ENCODE measurements at places on chromosomes 7 and 10.

DNA sequence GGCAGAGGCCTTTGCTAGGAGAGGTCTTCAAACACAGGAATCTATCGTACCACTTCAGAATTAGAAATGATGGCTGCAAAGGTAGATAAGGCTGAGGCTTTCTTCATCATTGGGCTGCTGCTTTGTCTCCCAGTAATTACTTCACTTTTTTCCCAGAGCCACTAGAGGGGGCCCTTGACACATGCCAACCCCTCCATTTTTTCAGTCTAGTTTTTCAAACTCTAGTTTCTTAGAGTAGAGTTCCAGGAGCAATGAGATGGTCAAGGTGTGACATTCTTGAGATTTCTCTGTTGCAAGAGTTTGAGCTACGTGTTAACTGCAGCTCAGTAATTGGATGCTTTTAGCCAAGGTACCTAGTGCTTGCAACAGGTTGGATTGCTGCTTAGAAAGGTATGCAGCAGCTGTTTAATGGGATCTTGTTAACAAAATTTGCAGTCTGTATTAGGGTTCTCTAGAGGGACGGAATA lies 33.8 kb upstream of the RBM20 start:
- no peak for DNase-seq

DNA sequence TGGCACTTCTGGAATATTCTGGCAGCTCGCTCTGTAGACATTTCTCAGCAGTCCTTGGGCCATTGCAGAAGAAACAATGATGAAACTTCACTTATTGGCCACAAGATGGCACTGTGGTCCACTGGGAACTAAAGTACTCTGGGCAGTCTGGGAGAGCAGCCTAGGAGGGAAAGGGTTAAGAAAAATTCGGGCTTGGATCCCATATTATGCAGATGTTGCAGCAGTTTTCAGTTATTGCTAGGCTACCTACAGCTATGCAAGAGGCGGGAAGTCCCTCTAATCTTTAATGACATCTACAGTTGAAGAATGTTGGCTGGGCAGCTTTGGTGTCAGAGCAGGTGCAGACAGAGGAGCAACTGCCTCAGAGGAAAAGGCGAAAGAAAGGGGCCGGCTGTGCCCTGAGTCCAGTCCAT lies 201.7 kb upstream of the PRSS58 start:
- DNase-seq, result no peak

- no peak for DNase-seq
Observed at GRCh38 chr7:151679071-151679708, 159.5 kb upstream of the RHEB start.

GRCh38 chr10:119772334-119772733 lies 46.5 kb downstream of the INPP5F start:
- DNase-seq, result no peak

- DNase-seq, result no peak
Observed at GRCh38 chr10:26064106-26064505, 130.1 kb downstream of the MYO3A start.

GRCh38 chr7:92297736-92298135 lies 52.0 kb downstream of the ANKIB1 start:
- DNase-seq, result no peak

GRCh38 chr10:3735175-3735574 lies 49.8 kb downstream of the KLF6 start:
- DNase-seq, result no peak

GRCh38 chr10:59718257-59718656 lies 8.6 kb upstream of the SLC16A9 start:
- no peak for DNase-seq

DNA sequence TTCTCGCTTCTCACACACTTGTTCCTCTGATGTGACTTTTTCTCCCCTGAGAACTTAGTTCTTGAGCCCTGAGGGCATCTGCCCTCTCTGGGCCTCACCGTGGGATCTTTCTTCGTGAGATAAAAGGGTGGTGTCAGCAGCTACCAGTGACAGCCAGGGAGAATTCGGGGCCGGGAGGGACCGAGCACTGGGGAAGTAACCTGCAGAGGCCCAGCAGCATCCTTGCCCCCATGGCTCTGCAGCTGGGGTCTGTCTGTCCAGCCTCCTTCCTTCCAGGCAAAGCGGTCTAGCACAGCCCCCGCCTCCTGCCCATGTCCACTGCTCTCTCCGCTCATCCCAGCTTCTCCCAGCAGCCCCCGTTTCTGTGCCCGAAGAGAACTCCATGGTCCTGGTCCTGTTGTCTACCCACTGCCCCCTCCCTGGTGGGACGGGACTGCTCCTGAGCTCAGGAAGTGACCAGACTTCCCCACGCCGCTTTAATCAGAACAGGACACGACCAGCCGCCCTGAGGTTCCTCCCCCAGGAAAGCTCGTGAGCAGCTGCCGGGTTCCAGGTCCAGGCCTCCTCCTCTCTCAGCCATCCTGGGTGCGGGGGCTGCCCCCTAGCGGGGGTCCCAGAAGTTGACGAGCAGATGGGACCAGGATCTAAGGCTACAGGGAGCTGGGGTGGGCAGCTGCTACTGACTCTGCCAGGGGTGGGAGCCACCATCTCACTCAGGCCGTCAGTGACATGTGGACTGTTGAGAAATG lies 187.5 kb downstream of the WDR37 start:
- no peak for DNase-seq

GRCh38 chr10:30999070-30999712 lies 32.5 kb downstream of the ZNF438 start:
- DNase-seq, result no peak

- DNase-seq, result no peak
Observed at GRCh38 chr10:83724471-83725241, 414.7 kb upstream of the GHITM start.

- DNase-seq, result no peak
Observed at GRCh38 chr7:91088691-91089090, 175.5 kb upstream of the FZD1 start.

DNA sequence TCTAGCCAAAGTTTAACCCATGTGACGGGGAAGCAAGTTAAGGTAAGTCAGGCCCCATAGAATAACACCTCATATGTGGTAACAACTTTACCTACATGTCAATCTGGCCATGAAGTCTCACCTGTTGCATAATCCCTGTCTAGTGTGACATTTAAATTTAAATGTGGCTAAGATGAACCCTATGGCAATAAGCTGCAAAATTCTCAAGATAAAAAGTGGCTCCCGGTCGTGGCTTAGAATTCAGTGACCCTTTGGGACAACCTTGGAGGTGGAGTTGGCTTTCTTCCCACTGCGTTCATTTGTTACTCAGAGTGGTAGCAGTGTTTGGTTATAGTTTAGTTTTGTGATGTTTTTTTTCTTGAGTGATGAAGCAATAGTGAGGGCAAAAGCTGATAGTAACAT lies 90.6 kb downstream of the ARID5B start:
- no peak for DNase-seq

DNA sequence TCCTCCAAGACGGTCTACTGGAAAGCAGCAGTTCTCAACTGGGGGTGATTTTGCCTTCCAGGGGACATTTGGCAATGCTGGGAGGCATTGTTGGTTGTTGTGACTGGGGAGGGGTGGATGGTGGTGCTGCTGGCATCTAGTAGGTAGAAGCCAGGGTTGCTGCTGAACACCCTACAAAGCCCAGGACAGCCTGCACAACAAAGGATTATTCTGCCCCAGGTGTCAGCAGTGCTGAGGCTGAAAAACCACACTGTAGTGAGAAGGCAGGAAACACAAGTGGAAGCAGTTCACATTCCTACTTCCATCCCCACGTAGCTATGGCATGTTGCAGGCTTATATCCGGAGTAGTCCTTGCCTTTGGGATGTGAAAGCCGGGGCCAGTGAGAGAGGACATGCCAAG lies 86.9 kb downstream of the AOAH start:
- no peak for DNase-seq

DNA sequence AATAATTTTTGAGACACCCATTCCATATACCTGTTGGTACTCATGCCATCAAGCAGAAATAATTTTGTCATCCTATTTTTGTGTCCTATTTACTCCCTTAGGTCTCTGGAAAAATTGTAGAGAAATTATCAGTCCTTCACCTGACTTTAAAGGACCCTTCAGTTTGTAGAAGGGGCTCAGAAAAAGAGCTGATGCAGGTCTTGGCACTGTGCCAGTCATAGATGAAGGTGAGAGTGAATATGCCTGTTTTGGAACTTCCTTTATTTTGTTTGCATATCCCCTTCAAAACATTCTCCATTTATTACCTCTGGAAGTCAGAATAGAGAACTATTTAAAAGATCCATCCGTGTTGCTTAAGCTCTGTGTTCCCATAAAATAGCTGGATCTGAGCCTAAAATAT lies 321.0 kb upstream of the TPK1 start:
- no peak for DNase-seq

GRCh38 chr7:55177068-55177530 lies 158.3 kb downstream of the EGFR start:
- no peak for DNase-seq
